ENCODE measurements at places on chromosomes 12 and 14.

DNA sequence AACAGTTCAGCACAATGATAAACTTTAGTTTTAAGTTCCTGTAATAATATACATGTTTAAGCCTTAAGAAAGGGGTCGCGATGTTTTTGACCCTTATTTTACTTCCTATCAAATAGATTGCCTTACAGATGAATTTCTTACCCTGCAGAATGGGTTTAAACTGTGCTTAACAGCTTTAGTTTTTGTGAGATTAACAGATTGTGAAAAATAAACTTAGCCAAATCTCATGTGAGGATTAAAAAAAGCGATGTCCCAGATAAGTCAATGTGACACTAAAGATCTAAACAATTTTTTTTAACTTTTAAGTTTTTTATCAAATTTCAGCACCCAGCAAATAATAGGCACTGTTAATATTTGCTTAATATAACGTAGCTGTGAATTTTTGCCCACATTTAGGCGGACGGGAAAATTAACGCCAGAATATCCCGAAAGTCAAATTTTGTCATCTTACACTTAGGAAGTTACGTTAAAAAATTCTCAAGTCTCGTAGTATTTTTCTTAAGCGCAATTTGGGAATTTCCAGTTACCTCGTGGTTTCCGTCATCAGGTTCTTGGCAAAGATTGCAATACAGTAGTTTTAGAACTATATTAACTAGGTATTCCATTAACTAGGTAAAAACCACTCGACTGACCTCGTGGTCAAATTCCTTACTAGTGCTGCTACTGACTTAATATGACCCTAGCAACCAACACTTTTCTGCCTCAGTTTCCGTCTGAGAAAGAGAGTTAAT is 1.2 kb downstream of the HNRNPC start:
- DNase-seq = no peak

DNA sequence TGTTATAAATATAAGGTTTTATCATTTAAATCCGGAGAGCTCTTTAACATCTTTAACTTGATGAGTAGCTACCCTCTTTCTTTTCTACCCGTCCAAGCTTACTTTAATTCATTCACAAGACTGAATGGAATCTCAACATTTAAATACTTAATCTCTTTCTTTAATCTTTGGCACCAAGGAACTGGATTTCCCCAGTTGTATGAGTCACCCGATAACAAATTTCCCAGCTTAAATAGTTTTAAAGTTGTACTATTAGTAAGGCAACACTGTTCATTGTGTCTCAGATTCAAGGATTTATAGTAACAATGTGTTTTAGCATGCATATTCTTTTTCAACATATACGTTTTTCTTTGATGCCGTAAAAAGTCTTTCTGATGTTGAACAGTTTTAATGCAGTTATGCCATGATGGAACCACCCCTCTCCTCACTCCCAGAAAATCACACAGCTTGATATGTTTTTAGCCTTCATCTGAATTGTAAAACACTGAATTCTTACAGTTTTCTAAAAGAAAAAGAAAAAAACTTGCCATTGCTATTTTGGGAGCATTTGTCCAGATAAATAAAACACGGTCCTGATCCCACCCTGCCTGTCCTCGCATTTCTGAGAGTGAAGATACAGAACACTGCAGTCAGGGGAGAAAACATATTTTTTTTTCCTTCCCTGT is 16.0 kb upstream of the LRP6 start:
- no peak for DNase-seq

GRCh38 chr14:104758981-104759969 is 6.3 kb downstream of the SIVA1 start:
- DNase-seq = no peak

DNA sequence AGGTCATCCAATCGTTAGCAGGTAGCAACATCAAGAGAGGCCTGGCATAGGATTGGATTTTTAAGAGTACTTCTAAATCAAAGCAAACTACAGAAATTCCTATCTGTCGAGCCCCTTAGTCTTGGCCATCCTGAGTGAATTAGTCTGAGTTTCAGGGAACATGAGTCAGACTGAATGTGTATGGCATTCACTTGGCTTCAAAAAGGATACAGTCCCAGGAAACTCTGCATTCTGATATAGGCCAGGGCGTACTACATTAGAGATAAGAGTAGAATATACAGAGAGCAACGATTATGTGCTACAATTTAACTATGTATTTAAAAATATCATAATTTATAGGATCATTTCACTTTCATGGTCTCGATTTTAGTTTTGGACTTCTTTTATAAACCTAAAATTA is 242.2 kb downstream of the SOX5 start:
- DNase-seq = no peak

DNA sequence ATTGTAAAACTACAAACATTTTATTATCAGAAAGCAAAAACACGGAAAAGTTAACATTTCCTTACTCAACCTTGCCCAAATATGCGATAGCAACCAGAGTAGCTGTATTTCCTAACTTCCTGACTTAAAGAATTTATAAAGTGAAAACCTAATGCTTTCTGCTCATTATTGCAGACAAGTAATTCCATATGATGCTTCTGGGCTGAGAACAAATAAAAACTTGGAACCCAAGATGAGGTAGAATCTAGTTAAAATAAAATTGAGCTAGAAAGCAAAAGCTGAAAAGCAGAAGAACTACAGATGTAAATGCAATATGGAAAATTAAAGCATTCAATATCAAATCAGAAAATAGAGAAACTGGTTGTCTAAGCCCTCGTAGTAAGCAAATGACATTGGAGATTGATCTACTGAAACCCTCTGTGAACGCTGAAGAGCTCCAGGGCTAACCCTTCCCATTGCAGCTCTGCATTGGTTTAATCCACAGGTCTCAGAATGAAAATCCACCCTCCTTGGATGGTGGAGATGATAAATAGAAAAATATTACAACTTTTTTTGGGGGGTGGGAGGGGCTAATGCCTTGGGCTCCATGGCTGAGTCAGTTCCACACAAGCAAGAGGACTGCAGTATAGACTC is 40.7 kb downstream of the CORO1C start:
- no peak for DNase-seq

GRCh38 chr12:53657041-53657440 is 18.8 kb downstream of the ATP5MC2 start:
- DNase-seq = no peak

- peak; percentile 61 for DNase-seq
These were observed 31.3 kb upstream of the SMUG1 start for GRCh38 chr12:54220092-54220557.

GRCh38 chr12:6786416-6787094 is 2.8 kb upstream of the CD4 start:
- no peak for DNase-seq

GRCh38 chr12:122096591-122097149 is 18.1 kb downstream of the MLXIP start:
- DNase-seq = no peak

DNA sequence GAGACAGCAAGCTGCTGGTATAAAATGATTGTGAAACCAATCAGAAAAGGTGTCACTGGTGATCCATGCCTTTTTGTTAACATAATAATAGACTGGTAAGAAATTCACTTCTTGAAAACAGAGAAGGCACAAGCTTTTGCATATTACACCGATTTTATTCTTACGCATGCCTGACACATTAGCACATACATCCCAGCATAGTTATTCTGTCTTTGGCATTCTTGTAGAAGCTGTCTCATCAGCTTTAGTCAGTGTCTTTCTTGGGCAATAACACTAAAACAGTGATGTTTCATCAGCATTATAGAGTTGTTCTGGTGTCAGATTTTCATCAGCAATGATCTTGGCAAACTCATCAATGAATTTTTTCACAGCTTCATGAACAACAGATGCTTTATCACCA is 283.4 kb upstream of the TMTC1 start:
- no peak for DNase-seq

DNA sequence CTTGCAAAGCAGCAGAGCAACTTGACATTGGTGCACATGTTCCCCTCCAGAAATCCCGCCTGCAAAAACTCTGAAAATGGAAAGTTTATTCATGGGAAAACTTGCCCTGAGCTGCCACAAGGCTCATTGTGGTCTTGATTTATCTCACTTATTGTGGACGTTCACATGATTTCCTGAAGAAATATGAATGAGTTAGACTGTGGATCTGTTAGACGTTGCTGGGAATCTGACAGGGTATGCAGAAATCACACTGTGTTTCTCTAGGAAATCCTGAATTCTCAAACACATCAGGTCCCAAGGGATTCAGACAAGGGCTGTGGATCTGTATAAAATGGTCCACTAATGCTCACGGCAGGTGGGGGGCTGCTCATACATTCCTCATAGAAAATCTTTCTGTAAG is 72.2 kb downstream of the EID3 start:
- no peak for DNase-seq

DNA sequence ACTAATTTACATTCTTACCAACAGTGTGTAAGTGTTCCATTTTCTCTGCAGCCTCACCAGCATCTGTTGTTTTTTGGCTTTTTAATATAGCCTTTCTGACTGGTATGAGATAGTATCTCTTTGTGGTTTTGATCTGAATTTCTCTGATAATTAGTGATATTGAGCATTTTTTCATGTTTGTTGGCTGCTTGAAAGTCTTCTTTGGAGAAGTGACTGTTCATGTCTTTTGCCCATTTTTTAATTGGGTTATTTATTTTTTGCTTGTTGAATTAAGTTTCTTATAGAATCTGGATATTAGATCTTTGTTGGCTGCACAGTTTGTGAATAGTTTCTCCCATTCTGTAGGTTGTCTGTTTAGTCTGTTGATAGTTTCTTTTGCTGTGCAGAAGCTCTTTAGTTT is 48.0 kb upstream of the OR6J1 start:
- no peak for DNase-seq

GRCh38 chr14:21589317-21589716 is 9.4 kb upstream of the OR10G3 start:
- no peak for DNase-seq

GRCh38 chr14:30681752-30682355 is 59.7 kb downstream of the SCFD1 start:
- no peak for DNase-seq

- DNase-seq = no peak
These were observed 11.7 kb downstream of the CINP start for GRCh38 chr14:102351023-102351422.

- DNase-seq = no peak
These were observed 12.6 kb upstream of the PLEK2 start for GRCh38 chr14:67424539-67424938.

DNA sequence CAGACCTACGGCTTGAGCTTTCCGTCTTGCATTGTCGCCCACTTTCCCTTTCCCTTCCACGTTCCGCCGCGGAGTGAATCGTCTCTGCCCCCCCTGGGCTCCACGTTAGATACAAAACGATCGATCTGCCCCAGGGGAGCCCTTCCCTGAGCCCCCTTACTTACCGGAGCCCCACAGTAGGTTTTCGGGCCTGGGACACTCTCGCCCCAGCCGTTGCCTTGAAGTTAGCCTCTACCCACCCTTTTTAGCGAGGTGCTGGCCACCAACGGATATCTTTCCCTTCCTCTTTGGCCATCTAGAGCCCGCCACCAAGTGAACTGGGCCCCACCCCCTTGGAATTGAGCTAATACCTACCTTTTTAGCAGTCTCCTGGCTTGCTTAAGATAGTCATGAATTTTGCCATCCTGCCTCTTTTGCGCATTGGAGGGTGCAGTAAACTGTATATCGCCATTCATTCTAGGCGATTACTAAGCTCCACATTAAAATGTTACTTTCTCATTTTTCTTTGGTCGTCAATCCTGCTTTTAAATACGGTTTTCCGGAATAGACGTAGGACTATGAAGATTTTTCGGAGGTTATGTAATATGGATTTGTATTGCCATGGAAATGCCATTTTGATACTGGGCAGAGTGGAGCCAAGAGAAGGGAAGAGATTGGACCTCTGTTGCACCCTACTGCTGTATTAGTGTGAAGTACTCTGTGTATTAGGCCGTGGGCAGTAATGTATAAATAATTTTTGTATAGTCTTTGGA is 764 bp downstream of the RBM25 start:
- DNase-seq = peak; percentile 51

DNA sequence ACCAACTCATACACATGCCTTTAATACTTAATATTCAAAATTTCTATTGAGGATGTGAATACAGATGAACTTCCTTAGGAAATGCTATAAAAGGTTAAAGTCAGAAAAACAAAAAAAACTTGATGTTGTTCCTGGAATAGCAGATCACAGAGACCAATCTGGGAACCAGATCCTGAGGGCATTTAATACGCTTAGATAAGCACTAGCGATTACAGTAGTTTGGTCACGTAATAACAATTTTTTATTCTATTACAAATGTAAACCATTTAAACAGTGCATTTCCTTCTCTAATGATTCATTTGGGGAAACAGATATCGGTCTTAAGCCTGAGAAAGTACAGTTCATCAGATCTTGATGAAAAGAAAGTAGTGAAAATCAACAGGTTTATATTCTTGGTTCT is 30.8 kb upstream of the ABCC9 start:
- no peak for DNase-seq

- no peak for DNase-seq
These were observed 78.8 kb downstream of the SPPL3 start for GRCh38 chr12:120825337-120825736.

DNA sequence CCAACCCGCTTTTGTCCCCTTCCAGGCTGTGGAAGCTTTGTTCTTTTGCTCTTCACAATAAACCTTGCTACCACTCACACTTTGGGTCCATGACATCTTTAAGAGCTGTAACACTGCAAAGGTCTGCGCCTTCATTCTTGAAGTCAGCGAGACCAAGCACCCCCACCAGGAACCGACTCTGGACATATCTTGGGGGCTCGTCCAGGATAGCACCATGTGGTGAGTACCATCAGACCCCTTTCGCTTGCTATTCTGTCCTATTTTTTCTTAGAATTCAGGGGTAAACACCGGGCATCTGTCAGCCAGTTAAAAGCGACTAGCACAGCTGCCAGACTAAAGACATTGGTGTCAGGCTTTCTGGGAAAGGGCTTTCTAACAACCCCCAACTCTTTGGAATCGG is 137.6 kb upstream of the PPFIA2 start:
- DNase-seq = no peak

GRCh38 chr14:90611936-90612335 is 204.3 kb downstream of the TTC7B start:
- DNase-seq = no peak

DNA sequence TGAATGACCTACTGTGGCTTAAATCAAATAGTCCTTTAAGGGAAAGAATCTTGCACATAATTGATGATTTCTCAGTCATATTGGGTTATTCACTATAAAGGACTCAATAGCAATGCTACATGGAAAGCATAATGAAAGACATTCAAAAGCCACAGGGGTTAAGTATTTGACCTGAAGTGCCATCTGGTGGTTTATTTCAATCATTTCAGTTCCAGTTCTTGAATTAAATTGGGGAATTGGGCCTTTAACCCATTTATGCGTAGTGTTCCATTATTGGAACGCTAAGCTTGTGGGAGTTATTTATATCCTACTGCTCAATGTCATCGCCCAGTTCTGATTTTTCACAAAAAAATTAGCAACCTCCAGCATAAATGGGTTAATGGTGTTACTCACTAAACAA is 41.3 kb upstream of the C12orf71 start:
- DNase-seq = no peak

GRCh38 chr12:86230516-86231146 is 25.6 kb downstream of the MGAT4C start:
- no peak for DNase-seq

All from activated T-helper 2 cell treated with anti-CD3 and anti-CD28 coated beads, Interferon-gamma antibody, Interleukin-2, Interleukin-4, amounts not matched to agents 10 μg/mL and 5 μg/mL and 100 μg/mL, durations not matched to agents 14 hours and 24 hours and 36 hours (primary cell).